ENCODE measurements at places on chromosomes 2 and 18.
A peak's percentile ranks its signal among the peaks of the same experiment; 100 is the strongest.

- DNase-seq: no peak
Observed at GRCh38 chr2:219207884-219208740, 1.5 kb downstream of the ZFAND2B start.

DNA sequence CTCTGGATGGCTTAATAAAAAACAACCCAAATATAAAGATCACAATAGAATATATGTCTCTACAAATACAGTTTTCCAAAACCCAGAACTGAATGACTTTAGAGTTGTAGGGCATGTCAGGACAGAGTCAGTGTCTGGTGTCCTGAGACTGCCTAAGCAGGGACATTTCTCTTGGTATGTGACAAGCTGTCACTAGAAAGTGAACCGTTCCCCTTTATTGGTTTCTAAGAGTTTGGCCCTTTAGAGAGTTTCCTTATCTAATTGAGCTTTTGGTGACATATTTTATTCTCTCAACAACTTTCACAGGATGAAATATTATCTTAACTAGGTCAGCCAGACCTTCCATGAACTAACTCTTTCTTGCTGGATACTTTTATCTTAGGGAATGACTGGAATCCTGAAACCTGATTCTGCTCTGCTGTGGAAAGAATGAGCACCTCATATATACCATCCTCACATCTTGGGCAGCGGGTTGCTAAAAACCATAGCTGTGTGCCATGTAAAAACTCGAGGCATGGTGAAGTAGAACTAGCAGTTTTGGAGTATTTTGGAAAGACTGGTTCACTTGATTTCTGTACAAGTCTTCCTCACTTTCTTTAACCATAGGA, 54.8 kb downstream of the CAVIN2 start:
- no peak for DNase-seq

DNA sequence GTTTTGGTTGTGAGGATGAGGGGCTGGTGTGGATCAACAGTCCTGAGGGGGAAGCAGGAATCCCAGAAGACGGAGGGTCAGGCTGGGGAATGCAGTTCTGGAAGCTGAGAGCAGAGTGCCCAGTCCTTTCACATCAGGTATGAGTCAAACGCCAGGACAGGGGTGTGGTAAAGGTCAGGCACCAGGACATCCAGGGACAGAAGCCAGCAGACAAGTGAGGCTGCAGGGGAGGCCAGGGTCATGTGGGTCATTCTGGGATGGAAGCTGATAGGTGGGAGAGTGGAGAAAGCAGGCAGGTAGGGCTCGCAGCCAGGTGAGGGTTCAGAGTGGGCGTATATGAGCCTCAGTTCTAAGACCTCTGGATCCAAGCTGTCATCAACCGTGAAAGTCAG, 12.8 kb upstream of the GNLY start:
- no peak for DNase-seq

DNA sequence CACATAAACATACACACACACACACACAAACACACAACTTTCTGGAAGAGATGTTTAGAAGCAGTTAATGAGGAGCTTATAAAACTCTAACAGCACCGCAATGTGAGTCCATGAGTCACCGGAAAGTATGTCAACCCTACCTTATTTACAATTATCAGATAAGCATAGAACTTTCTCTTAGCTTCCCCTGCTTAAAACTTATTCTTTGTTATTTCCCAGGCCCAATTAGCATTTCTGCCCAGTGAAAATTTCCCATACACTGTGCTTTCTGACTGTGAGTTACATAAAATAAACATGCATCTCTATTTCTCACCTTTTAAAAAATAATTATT, 737.6 kb downstream of the LRP1B start:
- DNase-seq: no peak

DNA sequence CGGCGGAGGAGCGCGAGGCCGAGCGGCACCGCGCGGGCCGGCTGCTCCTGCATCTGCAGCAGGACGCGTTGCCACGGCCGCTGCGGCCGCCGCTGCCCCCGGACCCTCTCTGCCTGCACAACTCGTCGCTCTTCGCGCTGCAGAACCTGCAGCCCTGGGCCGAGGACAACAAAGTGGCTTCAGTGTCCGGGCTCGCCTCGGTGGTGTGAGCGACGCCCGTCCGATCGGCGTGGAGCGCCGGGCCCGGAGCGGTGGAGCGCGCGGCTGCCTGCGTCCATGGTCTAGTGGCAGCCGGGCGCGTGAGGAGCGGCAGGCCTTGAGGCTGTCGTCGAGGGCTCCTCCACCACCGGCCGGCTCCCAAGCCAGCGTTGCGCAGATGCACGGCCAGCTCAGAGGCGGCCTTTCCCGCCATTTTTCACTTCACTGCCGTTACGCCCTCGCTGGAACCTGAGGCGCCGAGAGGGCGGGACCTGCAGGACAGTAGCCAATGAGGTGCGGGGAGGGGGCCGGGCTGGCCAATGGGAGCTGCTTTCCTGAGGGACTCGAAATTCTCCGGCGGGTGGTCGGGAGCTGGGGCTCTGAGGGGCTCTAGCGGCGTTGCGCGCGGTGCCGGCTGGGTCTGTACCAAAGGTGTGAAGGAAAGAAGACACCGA, 1.9 kb downstream of the TLX2 start:
- DNase-seq: peak; percentile 64

DNA sequence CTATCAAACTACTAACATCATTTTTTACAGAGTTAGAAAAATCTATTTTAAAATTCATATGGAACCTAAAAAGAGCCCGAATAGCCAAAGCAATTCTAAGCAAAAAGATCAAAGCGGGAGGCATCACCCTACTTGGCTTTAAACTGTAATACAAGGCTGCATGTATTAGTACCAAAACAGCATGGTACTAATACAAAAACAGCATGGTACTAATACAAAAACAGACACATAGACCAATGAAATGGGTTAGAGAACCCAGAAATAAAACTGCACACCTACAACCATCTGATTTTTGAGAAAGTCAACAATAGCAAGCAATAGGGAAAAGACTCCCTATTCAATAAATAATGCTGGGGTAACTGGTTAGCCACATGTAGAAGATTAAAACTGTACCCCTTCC, 640.7 kb downstream of the IRS1 start:
- no peak for DNase-seq
